Right hindlimb (tissue), 1 donor: ENCODE measurements at places on chromosomes 4 and X.

DNA sequence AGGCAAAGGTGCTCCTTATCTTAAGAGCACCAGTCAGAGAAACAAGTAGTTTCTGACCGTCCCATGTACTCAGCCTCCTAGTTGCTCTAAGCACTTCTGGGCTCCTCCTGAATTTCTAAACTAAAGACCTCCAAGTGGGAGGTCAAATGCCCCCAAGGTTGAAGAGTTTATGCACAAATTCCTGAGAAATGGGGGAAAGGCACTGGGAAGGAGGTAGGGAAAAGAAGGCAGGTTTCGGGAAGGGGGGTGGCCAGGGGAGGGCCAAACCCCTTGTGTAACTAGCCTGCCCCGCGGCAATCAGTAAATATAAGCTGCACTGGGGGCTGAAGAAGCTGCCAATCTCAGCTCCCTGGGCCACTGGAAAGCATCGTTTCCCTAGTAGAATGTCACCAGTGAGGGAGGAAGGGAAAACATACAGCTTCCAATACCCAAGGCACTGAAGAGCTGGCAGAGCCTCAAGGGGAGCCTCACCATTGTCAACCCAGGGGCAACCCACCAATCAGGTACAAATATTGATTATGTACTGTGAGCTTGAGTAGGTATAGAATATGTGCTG lies 3.4 kb downstream of the FOXO4 start:
- no peak for DNase-seq

GRCh38 chr4:70426789-70427188 lies 29.0 kb downstream of the OPRPN start:
- no peak for DNase-seq

DNA sequence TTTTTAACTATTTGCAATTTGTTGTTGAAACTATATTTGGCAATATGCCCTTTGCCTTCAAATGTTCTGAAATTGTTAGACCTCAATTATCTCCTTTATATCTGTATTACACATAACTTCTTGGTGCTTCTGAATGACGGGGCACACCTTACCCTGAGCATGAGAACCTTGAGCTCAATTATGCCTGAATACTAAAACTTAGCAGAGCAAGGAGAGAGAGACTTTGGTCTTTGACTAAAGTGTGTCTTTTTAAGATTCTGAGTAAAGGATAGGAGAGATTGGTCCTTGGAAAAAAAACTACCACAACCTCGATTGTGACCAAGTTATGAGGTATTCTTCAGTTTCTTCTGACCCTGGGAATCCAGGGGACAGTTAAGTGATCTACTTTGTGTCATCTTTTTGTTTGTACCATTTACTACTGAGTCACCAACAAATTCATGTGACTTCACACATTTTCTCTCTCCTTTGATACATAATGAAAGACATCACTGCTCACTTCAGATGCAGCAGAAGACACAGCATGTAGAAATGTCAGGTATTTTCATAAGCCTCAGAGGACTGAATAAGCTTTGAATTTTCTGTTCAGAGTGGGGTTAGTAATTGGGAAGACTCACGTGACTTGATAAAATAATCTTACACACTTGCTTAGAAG lies 51.4 kb downstream of the PTTG2 start:
- DNase-seq, result no peak

GRCh38 chrX:16067886-16068515 lies 55.4 kb upstream of the GRPR start:
- no peak for DNase-seq

- DNase-seq, result no peak
Observed at GRCh38 chrX:21412883-21413282, 38.7 kb downstream of the CNKSR2 start.

DNA sequence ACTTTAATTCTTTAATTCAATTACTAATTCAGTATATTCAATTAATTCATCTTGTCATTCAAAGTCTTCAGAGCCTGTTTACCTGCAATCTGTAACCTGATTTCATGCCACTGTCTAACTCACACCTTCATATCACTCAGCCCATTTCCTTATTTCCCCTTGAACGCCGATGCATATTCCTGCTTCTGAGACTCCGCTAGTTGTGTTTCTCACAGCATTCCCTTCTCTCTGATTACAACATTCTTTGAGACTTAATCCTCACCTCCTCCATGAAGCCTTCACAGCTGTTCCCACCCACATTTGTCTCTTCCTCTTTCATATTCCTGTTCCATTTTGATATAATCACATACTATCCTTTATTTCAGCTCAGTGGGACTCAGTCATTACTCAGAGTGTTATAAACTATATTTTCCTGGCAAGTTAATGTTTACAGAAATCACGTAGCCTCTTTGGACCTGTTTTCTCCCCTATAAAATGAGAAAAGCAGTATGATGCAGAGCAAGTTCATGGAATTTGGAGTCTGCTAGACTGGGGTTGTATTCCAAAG lies 69.0 kb downstream of the MAP9 start:
- no peak for DNase-seq
